ENCODE measurements at places on chromosomes 5 and 9. TPM values are rescaled to one million over a fixed set of nuclear protein-coding genes. Genes with fewer than 3 reads are reported as not detected.

Gene OR1J2
- total RNA-seq: not detected

Gene WNT8A
- not detected for total RNA-seq

Gene DIPK1B
- 238 TPM for total RNA-seq

Gene SMARCA2
- total RNA-seq: 132 TPM

Gene PCDH12
- total RNA-seq: 60.9 TPM

Gene ITGA1
- total RNA-seq: 75.4 TPM

Gene PROB1
- 6.1 TPM for total RNA-seq

Gene ORM2
- not detected for total RNA-seq

Gene HMMR
- 60.2 TPM for total RNA-seq

Gene FAM78A
- total RNA-seq: 12.4 TPM

Gene CATSPER3
- not detected for total RNA-seq

Gene INSL4
- total RNA-seq: not detected

Gene PCDHGB5
- 16.7 TPM for total RNA-seq

Gene MPDZ
- total RNA-seq: 130 TPM

Gene PDCD1LG2
- 4.4 TPM for total RNA-seq

Gene MFAP3
- total RNA-seq: 145 TPM

Gene PMPCA
- 40.2 TPM for total RNA-seq

Gene RNF130
- 61.6 TPM for total RNA-seq

Gene CCDC180
- 0.37 TPM for total RNA-seq

Gene FAM120A
- total RNA-seq: 172 TPM

Gene MCC
- total RNA-seq: 35.5 TPM
